ENCODE measurements at places on chromosomes 1 and 21.
A peak's percentile ranks its signal among the peaks of the same experiment; 100 is the strongest.

GRCh38 chr1:229310833-229311232 is 32.0 kb downstream of the CCSAP start:
- DNase-seq: no peak

DNA sequence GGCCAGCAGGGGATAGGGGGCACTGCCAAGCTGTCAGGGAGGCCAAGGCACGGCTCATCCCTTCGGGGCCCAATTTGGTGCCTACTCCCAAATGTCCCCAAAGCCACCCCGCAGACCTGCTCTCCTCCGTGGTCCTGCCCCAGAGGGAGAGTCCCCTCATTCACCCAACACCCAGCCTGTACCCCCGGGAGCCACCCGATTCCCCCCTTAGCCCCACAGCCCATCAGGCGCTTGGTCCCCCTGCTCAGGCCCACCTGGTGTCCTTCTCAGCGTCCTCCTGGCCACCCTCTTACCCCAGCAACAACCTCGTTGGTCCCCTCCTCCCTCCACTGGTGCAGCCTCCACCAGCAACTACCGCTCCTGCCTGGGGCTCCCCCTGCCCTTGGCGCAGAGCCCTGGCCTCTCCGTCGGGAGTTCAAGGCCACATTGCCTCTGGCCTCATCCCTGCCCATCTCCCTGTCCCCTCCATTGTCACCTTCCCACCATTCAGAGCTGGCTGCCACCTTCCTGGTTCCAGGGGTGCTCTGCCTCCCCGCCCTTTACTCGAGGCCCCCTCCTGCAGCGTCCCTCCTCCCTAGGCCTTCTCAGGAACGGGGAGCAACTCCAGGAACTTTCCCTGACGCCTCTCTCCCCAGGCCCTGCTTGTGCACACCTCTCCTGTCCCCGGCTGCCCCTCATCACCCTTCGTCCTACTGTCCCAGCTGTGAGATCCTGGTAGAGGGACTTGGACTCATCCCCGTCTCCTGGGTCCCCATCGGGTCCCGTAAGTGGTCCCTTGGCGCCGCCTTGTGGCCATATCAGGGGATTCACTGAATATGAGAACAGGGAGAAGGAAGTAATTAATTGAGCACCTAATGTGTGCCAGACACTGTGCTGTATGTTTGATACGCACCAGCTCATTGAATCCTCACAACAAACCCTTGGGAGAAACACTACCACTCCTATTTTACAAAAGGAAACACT is 73.9 kb downstream of the RAP1GAP start:
- peak; percentile 74 for DNase-seq

DNA sequence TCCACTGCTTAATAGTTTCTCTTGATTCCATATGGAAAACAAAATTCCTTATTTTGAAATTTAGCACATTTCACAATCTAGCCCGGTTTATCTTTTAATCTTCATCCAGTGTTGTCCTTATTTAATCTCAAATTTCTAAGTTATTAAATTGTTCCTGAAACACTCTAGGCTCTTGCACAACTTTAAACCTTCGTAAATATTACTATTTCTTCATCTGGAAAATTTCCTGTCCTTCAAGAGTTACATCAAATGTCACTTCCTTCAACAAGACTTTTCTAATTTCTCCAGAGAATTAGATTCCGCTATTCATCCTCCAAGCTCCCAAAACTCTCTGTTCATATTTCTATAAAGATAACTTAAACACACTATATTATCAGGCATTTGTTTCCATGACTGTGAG is 6.5 kb downstream of the FMO5 start:
- no peak for DNase-seq

GRCh38 chr1:192959657-192960186 is 99.4 kb downstream of the UCHL5 start:
- no peak for DNase-seq

DNA sequence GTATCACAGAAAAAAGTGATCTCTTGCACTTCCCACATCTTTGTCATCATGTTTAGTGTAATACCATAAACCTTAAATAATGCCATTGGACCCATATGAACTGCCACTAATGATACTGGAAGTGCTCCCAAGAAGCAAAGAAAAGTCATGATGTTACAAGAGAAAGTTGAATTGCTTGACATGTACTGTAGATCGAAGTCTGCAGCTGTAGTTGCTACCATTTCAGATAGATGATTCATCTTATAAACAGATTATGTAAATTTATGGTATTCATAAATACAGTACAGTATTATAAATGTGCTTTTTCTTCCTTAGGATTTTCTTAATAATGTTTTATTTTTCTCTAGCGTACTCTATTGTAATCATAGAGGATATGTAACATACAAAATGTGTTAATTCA is 30.1 kb upstream of the LAMC2 start:
- no peak for DNase-seq

DNA sequence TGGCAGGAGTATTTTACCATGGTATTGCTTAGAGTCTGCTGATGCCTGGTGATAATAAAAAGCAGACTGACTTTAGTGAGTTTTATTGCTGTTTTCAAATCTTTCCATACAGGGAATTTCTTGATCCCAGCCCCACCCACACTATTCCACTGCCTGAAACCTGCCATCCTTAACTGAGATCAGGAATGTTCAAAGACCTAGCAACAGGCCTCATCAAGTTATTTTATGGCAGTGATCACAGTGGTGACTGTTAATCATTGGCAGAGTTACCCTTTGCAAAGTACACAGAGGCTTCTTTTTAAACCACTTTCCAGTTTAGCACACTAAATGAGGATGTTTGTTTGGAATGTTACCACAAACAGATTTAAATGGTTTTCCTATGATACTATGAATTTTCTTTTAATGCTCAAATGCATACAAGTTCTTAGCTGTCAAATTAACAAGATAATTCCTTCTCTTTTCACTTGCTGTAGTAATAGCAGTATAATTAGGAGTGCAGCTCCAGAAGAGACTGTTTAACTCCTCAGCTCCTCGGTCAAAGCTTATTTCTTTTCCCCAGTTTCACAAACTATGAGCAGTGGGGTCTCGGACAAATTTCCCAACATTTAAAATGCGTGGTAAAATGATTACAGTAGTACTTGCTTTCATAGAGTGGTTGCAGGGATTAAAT is 69.9 kb upstream of the USP25 start:
- DNase-seq: no peak

DNA sequence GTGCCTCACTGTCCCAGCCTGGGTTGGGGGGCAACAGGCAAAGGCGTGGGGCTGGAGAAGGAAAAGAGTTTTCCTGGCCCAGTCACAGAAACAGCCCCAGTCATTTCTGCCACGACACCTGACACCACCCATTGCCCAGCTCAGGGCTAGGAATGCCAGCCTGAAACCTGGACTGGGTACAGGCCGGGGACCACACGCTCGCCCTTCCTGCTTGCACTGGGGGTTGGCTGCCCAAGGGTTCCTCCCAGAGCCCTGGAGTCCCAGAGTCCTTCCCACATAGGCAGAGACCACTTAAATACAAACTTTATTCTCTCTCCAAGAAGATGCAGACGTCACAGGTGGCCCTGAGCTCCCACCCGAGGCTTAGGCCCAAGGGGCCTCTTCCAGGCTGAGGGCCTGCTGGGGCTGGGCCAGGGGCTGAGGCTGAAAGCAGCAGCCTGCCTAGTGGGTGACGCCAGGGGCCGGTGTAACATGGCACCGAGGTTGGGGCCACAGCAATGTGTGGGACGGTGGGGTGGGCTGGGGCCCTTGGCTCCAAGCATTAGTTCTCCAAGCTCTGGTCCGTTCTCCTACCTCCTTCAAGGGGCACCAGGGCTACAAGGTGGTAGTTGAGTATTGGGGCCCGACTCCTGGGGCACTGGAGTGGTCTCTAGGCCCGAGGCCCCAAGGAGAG is 1.6 kb downstream of the TMEM52 start:
- no peak for DNase-seq

DNA sequence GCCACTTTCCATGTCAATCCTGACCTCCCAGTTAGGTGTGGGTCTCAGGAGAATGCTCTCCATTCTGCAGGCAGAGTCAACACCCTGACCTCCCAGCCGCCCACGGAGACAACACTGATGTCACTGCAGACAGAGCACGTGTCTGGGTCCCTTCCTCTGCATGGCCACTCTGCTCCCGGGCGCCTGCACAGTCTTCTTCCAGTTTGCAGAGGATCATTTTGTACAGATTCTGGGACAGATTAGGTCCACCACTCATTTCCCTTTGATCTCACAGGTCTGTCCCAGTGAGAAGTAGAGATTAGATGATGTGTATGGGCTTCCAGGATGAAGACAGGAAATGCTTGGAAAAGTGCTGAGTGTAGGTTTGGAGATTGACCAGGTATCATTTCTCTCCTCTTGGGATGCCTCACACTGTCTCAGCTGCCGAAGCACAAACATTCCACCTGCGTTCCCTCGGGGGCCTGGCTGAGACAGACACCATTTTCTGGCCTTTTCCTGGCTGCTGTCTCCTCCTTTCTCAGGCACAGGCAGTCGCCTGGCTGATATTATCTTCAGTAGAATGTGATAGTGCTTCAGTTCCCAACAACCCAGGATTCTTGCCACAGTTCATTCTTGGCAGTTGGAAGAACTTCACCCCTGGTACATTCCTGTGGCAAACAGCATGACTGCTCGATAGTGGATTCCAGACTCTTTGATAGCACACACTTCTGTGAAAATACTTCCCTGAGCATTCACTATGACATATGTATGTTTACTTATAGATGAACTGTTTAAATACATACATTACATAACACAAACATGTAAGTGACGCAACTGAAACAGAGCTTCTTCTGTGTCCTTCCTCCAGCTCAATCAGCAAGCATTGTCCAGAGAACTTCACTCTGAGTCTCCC is 7.9 kb downstream of the MYBPHL start:
- DNase-seq: no peak

DNA sequence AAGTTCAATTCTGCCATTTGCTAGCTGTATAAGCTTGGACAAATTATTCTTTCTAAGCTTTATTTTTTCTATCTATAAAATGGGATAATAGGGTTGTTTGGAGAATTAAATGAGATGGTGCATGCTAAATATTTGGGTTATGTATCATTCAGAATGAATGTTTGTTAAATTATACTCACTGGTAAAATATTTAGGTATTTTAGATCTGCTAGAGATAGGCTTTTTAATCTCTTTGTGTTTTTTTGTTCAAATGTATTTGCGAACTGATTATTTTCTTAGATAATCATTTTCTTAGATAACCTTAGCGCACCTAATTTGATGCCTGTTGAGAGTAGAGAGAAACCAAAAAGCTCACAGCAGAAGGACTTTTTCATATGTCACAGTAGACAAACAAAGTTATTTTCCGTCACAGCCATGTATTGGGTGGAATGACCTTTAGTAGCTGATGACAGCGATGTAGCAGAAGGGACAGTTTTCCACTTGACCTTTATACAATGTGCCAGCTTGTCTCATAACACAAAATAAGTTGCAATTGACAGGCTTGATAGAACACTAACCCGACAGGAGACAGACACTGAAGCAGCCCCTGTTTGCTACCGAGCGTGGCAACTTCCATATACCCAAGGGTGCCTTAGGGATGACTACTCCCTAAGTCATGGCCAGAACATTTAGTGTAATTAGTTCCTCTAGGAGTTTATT is 93.0 kb downstream of the DISC1 start:
- no peak for DNase-seq

DNA sequence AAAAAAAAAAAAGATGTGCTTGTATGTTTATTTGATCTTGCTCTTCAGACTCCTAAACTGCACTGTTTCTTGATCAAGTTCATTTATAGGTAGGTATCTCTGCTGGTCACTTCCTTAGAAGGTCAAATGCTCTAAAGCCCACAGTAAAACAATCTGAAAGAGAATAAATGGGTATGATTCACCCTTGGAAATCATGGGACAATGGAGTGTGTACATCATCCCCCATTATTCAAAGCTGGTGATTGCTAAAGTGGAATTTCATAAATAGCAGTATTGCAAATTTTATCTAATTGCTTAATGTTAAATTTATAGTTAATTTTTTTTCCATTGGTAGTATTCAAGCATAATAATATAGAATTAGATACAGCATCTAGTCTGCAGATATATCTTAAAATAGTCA is 53.4 kb downstream of the MIER1 start:
- DNase-seq: no peak

Measured in ecto neural progenitor cell (in vitro differentiated cells).